ENCODE measurements at places on chromosomes 11 and 22. TPM values are rescaled to one million over a fixed set of nuclear protein-coding genes. Genes with fewer than 3 reads are reported as not detected.
A peak's percentile ranks its signal among the peaks of the same experiment; 100 is the strongest.

PIWIL4 gene
- 2.9 TPM for polyA plus RNA-seq

DNA sequence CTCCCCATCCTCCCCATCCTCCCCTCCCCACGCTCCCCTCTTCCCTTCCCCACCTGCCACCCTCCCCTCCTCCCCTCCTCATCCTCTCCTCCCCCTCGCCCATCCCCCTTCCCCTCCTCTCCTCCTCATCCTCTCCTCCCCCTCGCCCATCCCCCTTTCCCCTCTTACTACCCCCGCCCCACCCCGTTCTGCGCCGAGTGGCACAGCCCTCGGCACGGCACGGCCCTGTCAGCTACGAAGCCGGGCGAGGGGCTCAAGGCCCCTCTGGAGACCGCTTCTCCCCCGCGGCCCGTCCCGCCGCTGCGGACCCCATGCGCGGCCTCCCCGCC is 449.9 kb downstream of the OPCML start:
- DNase-seq = peak; percentile 56

SCGB1D4 gene
- polyA plus RNA-seq = not detected

- no peak for DNase-seq
These were observed 91.5 kb downstream of the CACNA1I start for GRCh38 chr22:39661842-39662685.

MICAL2 gene
- polyA plus RNA-seq = 12.1 TPM

GRCh38 chr22:27636716-27637508 is 164.6 kb downstream of the MN1 start:
- DNase-seq = no peak

GRCh38 chr11:93432247-93432646 is 101.7 kb downstream of the DEUP1 start:
- no peak for DNase-seq

DNA sequence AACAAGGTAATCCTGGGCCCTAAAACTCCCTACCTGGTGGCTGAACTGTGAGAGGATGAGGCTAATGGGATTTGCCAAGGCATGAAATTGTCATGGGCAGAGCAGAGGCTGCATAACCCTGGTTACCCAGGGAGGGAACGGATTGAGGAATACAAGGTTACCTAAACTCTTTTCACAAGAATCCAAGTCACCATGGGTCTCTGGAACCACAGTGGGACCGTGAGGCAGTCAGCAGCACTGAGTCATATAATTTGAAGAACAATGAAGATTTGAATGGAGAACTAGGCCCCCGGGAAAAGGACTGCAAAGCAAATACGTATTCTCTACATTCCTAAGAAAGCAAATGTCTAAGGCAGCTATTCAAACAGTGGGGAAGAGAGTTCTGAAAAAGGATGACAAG is 19.8 kb downstream of the CAT start:
- DNase-seq = no peak

DNA sequence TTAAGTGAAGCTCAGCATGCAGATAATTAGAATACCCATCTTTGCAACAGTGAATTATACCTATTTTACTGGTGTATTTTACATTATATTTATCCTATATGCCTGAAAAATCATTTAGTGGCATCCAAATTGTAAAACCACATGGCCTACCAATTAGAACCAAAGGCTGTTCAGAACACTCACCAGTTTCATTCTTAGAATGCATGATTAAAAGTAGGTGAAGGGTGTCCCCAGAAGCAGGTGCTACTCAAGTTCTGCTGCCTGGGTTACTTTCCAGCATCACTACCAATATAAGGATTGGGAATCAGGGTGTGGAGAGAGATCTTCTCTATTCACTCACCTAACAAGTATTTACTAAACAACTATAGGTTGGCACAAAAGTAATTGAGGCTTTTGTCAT is 103.3 kb downstream of the SGSM3 start:
- no peak for DNase-seq

- DNase-seq = no peak
These were observed 121.5 kb downstream of the RRAS2 start for GRCh38 chr11:14237444-14237961.

DNA sequence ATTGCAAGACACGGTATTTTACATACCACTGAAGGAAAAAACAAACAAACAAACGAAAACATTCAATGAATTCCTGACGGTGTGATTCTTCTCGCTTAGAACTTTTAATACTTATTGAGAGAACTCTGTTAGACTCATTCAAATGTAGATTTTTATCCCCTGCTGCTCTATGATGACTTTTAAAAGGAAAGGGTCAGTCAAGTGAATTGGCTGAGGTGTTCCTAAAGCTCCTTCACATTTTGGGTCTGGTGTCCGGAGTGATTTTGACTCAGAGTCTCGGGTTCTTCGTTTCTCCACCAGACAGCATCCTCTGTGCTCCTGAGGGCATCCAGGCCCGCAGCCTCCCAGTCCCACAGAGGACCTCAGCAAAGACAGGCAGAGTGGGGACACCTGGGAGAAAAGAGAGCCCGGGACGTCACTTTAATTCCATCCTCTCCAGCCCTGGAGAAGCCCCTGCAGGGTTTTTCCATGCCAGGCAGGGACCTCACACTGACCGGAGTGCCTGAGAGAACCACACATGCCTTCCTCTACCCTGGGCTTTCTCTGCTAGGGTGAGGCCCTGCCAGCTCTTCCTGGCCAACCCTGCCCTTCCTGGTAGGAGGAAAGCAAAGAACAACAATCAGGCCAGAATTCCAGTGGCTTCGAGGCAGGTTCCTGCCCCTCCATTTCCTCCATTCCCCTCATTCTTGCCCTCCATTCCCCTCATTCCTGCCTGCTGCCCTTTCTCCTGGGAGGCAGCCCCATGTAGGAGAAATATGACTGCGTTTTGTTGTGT is 1.4 kb upstream of the CSF2RB start:
- no peak for DNase-seq

DNA sequence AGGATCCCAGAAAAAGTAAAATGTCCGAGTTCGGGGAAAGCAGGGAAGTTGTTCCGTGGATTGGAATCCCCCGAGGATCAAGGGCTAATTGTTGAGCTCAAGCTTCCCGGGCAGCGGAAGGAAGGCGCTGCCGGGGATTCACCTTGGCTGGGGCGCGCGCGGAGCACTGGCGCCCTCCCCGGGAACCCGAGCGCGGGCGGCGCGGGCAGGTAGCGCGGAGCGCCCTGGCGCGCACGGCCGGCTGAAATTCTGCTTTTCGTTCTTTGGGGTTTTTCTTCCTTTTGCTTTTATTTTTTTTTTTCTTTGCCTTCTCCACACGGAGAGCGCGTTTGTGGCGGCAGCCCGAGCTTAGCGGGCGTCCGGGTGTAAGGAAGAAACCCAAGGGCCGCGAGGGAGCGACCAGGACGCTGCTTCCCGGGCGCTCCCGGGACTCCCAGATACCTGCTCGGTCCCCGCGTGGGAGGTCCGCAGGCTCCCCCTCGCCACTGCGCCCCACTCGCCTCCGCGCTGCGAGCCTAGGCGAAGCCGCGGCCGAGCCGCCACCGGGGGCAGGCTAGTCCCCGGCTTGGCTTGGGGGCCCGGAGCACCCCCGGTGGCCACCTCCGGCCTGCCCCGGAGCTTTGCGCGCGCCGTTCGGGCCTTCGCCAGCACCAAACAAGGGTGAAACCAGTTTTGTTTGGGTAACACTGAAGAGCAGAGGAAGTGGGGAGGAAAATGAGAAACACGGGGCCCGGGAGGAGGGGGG is 4.8 kb upstream of the IGF2 start:
- DNase-seq = no peak

GRCh38 chr11:12175694-12176241 is 65.4 kb downstream of the MICAL2 start:
- no peak for DNase-seq

GRCh38 chr22:36328635-36329253 is 59.0 kb downstream of the MYH9 start:
- DNase-seq = peak; percentile 95

- no peak for DNase-seq
These were observed 35.6 kb upstream of the ADORA2A start for GRCh38 chr22:24391836-24392217.

DNA sequence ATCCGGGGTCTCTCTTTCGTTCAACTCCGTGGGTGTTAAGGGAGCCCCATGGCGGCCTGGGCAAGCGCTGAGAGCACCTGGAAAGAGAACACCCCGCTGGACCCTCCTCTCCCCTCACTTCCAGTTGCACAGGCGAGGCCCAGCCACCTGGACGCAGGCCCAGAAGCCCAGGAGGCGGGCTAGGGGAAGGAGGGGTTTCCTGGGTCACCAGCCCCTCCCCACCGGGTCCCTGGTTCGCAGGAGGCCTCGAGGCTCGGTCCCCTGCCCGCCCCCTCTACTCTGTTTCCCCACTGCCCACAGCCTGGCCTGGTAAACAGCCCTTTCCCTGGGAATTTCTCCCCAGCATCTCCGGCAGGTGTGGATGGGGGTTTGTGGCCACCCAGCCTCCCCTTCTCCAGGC is 8.5 kb upstream of the NFAM1 start:
- no peak for DNase-seq
